Left renal cortex interstitium (tissue), 4 donors: ENCODE measurements at places on chromosomes 1 and 21.

GRCh38 chr1:154222918-154223317, 2.2 kb downstream of the UBAP2L start:
- DNase-seq: no peak

- no peak for DNase-seq
Measured at GRCh38 chr1:154497026-154497806, 4.8 kb upstream of the TDRD10 start.

DNA sequence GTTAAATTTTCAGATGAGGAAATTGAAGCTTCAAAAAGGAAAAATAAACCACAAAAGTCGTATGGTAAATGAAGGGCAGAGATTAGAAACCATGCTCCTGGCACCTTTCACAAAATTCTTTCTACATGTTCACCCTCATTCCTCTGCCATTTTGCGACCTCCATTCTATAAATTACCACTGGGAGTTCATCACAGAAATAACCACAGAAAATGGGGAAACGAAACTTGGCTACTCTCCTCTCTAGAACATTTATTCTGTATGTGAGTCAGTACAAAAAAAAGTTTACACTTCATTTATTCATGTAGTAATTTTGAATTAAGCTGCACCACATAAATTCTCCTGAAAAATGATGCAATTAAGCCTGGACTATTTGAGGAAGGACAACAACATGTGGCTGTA, 320.9 kb upstream of the C1orf87 start:
- DNase-seq: no peak

- no peak for DNase-seq
Measured at GRCh38 chr1:244341455-244342450, 110.0 kb downstream of the ADSS2 start.

DNA sequence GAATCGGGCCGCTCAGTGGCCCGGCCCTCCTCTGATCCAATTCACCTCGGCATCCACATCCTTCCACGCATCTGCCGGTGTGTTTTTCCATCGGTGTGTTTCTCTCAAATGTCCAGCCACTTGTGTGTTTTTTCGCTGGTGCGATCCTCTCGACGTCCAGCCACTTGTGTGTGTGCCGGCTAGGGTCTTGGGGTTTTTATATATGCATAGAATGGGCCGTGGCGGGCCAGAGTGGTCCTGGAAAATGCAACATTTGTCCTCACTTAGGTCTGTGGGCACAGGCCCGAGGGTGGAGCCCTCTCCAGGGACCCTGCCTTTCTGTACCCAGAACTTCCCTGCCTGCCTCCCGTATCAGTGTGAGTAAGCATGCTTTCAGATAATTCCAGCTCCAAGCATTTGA, 1106.4 kb downstream of the AMY1C start:
- DNase-seq: no peak

DNA sequence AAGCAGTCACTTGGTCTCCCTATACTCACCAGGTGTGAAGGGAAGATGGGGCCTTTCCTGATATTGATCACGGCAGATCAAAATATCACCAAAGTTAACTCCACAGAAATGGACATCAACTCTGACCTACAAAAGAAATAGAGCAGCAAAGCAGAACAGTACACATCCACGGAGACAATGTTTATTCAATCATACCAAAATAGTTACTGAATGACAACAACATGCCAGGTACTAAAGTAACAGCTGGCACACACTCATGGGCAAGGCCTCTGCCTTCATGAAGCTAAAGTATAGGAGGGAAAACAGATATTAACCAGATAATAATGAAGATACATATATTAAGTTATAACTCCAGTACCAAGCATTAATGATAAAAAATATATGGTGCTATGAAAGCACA, 59.2 kb upstream of the RASAL2 start:
- no peak for DNase-seq

DNA sequence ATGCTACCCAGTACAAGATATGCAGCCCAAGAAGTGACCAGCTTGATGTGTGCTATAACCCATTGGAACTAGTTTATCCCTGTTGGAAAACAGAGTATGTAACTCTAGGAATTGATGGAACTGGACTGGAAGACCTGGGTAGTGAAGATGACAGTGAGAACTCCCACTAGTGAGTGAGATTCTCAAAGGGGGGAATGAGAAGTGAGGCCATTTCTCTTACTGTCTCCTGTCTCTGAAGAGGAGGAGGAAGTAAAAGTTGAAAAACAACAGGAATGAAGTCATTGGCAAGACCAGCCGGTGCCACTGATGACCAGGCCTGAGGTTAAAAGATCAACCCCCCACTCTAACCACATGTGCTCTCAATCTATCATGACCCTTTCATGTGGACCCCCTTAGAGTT, 20.9 kb downstream of the PLA2G2F start:
- DNase-seq: no peak

DNA sequence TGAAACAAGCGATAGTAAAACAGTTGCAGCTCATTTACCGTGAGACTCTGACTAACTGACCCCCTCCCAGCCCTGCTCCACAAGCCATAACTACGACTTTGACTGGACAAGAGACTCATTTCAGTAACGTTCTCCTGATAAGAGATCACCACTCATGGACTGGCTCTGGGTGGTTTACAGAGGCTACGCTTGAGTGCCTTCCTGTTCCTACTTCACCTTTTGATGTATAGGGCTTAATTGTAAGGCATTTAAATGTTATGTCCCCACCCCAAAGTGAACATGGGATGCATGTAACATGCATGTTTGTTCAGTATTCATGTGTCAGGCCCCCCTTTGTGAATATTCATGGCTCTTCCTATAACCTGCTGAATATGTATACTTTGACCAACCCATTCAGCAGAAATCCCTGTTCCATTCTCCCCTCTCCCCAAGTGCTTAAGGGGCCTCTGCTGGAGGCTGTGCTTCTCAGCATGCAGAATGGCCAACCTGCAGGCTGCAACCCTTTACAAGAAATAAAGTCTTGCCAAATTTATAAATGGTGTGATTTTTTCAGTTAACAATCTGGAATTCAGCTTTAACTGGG, 50.7 kb upstream of the SPOCD1 start:
- no peak for DNase-seq

DNA sequence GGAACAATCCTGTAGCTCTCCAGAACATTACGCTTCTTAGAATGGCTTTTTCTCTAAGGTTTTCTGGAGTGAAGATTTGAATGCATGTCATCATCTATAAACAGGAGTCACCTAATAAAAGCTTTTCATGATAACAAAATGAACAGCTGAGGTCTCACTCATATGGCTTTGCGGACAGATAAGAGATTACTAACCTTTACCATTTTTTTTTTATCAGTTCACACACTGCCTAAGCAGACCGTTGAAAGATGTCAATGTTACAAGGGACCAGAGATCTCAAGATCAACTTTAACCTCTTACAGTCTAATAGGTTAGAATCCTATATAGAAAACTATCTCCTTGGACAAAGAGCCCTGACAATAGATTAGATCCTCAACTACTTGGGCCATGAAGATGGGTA, 41.4 kb downstream of the SCMH1 start:
- no peak for DNase-seq
